ENCODE measurements at places on chromosomes 11 and 22.

DNA sequence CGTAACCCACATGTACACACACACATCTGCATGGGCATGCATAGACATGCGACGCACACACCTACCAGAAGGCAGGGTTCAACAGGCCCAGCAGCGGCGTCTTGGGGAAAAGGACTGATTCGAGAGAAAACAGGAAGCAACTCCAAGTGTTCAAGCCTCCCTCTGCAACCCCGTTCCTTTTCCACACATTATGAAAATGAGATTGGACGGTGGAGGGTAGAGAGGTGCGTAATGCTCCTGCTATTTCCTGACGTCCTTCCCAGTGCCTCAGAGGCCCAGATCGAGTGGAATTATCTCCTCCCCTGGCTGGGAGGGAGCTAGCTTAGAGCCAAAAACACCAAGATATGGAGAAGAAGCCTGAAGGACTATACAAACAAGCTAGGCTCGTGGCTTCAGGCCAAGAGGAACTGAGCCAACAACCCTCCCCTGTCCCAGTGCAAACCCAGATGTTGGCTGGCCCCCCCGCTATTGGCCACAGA lies 289.2 kb downstream of the MN1 start:
- no peak for DNase-seq

DNA sequence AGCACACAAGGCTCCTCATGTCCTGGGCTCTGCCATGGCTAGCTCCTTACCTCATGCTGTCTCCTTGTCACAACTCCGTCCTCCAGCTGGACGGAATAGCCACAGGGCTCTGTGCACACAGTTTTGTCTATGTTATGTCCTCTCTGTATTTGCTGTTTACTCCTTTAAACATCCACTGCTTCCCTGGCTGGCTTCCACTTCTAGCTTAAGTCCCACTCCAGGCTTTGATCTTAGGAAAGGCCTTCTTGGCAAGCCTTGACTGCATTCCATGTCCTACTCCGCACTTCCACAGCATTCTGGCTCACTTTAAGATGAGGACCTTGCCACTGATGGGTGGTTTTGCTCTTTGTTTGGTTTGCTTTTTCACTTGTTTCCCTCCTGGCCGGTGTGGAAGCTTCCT lies 22.9 kb upstream of the ROBO3 start:
- DNase-seq, result no peak

GRCh38 chr11:134615041-134615615 lies 203.1 kb upstream of the B3GAT1 start:
- no peak for DNase-seq

GRCh38 chr11:112477581-112478317 lies 217.1 kb upstream of the PLET1 start:
- DNase-seq, result no peak

- DNase-seq, result no peak
Measured at GRCh38 chr11:132077416-132077815, 707.0 kb downstream of the NTM start.

GRCh38 chr11:114225661-114226060 lies 70.5 kb upstream of the NNMT start:
- DNase-seq, result no peak

DNA sequence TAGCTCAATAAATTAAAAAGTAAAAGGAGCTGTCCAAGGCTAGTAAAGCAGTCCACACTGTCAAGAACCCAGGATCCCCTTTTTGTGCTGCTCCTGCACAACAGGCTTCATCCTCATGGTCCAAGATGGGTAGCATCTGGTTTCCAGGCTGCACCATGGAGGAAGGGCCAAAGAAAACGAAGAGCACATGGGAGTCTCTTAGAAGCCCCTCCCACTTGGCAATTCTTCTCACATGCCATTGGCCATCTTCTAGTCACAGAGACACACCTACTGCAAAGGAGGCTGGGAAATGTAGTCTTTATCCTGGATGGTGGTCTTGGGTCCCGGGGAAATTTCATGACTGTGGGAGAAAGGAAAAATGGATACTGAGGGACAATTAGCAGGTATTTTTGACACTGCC lies 37.8 kb downstream of the PRR5L start:
- no peak for DNase-seq

GRCh38 chr11:1670905-1671371 lies 26.1 kb upstream of the KRTAP5-6 start:
- DNase-seq, result no peak

DNA sequence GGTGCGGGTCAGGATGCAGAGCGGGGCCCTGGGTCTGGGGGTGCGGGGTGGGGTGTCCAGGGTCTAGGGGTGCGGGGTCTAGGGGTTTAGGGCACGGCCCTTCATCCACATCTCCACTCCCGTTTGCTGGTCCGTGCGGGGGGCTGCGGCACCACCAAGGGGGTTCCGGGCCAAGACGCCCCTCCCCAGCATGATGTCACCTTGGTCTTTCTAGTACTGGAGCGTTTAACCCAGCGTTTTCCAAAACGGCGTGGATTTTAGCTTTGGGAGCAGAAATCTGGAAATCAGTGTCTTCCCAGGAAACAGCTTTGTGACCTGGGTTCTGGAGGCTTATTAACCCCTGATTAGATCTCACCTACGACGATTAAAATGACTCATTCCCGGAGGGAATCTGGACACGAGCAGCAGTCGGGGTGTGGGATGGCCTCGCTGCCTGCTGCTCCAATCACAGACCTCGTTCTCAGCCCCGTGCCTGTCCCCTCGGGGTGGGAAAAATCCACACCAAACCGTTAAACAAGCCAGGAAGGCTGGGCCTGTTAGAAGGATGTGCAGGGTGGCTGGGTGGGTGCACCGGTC lies 759 bp downstream of the AP2A2 start:
- no peak for DNase-seq

DNA sequence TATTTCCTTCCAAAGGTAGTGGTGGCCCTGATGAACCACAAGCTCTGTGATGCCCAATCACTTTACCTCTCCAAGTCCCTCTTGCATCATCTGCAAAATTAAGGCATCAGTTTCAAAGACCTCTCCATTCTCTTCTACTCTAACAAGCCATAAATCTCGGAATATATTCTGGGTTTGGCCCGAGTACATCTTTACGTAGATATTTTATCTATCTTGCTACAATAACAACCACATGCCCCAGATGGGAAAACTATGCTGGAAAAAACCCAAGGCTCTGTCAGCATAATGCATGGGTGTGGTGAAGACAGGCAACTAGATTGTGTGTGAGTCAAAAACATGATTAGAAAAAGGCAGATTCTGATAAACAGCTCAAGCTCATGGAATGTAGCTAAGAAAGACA lies 228.2 kb upstream of the BLID start:
- DNase-seq, result no peak

- no peak for DNase-seq
Measured at GRCh38 chr11:134751031-134751585, 339.1 kb upstream of the B3GAT1 start.

- no peak for DNase-seq
Measured at GRCh38 chr22:42116848-42117424, 13.7 kb downstream of the CYP2D6 start.

GRCh38 chr22:24514241-24515026 lies 19.3 kb downstream of the UPB1 start:
- no peak for DNase-seq

DNA sequence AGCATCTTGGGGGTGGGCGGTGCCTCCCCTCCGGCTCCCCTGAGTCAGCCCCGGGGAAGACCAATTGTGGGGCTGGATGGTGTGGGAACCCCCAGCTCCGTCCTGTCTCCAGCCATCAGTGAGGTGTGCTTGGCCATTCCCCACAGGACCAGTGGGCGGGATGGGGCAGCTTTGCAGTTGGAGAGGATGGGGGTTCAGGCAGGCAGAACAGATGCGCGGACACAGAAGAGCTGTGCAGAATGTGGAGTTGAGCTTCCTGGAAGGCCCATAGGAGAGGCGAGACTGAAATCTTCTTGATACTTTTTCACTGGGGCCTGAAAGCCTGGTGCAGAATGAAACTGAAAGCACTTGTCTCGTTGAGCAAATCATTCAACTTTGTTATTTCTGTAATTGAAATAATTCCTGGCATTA lies 23.8 kb downstream of the PARVB start:
- no peak for DNase-seq

DNA sequence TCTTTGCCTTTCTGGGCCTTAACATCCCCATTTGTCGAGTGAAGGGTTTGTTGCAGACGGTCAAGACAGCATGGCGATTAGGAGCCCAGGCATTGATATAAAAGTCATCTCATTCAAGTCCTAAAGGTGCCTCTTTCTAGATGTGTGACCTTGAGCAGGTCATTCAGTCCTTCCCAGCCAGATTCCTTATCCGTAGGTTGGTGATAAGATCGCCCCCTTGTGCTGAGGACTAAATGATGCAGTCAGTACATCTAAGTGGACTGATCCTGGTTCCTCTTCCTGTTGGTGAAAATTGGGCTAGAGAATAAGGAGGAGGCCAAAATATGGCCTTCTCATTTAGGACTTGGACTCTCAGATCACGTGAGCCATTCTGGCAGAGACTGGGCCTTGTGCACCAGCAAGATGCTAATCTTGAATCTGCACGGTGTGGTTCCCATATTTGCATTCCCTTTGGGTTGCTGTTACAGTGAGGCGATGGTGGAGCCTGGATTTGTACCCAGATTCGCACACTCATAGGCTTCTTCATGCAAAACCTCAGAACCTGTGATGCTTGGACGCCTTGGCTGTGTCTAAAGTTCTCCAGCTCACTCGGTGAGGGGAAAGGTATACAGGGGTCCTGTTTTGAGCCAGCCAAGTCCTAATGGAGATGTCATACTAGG lies 156.8 kb downstream of the MYO18B start:
- DNase-seq, result no peak

DNA sequence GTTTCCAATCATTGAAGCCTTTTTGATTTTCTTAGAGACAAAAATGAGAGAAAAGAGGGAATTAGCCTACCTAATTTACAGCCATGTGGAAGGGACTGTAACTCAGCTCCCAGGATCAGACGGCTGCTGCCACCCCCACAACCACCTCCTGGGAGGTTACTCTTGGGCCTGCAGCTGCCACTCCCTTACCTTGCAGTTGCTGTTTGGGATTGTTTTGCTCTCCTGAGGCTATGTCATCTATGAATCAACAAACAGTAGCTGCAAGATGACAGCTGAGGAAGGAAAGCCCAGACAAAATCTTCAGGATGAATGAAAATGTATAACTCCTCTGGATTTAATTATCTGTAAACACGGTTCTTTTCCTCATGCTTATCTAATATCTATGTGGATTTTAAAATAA lies 28.0 kb upstream of the ZC3H12C start:
- no peak for DNase-seq

DNA sequence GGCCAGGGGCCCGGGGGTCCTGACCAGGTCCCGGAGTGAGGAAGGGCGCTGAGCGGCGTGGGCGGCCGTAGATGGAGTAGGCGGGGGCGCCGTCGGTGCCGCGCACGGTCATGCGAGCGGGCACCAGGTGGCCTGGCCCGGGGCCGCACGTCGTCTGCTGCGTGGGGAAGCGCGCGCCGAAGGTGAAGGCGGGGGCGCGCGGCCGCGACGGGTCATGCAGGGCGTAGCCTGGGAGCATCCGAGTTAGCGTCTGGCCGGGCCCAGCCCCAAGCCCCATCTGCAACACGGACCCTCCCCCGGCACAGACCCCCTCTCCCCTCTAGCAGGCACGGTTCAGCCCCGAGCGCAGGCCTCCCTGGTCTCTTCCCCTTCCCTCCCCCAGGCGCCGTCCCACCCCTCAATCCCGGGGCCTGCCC lies 1.7 kb upstream of the TYMP start:
- no peak for DNase-seq

- DNase-seq, result peak; percentile 37
Measured at GRCh38 chr22:46090036-46090591, 60.2 kb upstream of the PPARA start.

DNA sequence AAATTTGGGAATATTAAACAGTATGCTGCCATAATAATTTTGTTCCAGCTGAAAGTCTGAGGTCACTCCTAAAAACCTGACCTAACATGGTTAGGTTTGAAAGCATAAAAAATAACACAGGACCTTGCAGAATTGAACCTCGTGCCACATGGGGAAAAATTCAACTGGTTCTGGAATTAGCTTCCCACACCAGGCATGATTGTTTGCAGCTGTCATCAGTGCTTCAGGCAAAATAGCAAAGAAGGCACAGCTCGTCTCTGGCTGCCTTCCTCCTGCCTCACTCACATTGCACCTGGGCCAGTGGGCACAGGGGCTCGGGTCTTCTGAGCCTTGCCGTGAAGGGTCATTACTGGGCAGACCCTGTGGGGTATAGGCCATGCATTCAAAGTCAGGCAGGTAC lies 153.8 kb upstream of the ARHGAP20 start:
- DNase-seq, result no peak

DNA sequence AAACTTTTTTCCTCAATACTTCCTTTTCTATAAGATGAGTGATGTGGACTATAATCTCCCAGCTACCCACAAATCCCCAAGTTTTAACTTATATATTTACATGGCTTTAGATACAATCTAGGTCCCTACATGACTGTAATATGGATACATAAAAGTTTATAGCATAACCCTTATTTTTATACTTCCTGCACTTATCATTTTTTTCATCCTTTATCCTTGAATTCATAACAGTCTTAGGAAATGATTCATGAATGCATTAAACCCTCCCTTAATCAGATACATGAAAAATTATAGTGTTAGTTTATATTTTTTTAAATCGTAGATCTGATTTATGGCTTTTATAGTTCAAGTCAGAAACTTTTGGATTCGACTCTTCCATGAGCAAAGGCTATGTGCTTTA lies 195.8 kb downstream of the MAML2 start:
- no peak for DNase-seq

DNA sequence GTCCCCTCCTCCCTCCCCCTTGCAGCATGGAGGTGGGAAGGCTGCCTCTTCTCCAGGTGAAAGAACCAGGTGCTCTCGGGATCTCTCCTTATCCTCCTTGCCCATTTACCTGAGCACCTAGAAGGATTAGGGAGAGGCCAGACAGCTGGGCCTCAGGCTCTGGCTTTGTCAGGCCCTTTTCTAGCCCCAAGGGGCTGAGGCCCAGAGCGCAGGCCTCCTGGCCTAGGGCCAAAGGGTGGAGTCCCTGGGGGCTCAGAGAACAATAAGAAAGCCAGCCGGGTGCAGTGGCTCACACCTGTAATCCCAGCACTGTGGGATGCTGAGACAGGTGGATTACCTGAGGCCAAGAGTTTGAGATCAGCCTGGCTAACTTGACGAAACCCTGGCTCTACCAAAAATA lies 5.4 kb upstream of the TTLL1 start:
- DNase-seq, result peak; percentile 27

DNA sequence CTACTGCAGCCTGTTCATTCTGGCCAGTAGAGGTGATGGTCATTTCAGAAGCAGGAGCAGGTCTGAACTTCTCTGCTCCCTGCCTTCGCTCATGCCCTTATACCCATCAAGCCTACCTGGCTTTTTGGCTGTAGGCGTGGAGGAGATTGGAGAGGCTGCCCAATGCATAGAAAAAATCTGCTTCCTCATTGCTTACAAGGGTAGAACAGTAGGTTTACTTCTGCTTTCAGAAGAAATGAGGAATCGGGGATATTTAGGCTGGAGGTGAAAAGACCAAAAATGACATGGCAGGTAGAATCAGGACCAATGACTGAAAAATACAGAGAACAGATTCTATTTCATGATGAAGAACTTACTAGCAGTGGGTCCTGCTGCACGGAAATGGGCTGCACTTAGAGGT lies 72.9 kb upstream of the YWHAH start:
- DNase-seq, result no peak

- no peak for DNase-seq
Measured at GRCh38 chr22:44136786-44137185, 43.9 kb upstream of the PARVG start.

Data from DMS153 (cell line).